ENCODE measurements at places on chromosomes 5 and 9. TPM values are rescaled to one million over a fixed set of nuclear protein-coding genes. Genes with fewer than 3 reads are reported as not detected.

DNA sequence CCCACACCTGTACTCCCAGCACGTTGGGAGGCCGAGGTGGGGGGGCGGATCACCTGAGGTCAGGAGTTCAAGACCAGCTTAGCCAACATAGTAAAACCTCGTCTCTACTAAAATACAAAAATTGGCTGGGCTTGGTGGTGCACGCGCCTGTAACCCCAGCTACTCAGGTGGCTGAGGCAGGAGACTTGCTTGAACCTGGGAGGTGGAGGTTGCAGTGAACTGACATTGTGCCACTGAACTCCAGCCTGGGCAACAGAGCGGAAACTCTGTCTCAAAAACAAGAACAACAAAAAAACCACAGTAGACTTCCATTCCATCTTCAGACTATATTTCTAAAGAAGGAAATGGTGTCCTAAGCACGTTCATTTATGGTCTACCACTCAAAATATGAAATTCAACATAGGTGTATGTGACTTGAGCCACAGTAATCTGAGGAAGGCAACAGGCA, 14.2 kb upstream of the SERINC5 start:
- DNase-seq = no peak

- DNase-seq = no peak
Measured at GRCh38 chr9:131475956-131476776, 26.6 kb upstream of the POMT1 start.

DNA sequence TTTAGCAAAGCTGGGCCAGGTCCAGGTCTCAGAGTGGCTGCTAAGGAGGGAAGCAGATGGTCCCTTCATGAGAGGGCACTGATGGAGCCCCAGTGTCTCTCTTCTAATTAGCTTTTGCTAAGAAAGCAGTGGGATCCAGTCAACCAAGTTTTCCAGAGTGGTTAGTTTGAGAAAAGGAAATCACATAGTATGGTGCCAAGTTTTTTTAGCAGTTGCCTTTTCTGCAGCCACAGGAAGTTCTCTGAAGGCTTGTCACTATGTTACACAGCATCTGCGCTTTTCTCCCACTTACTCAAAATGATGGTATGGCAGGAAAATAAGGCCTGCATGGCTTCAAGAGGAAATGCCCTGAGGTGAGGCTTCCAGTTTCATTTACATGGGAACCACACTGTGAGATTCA, 331.5 kb upstream of the ZNF462 start:
- no peak for DNase-seq

- DNase-seq = no peak
Measured at GRCh38 chr5:94693043-94693822, 74.8 kb downstream of the SLF1 start.

- peak; percentile 7 for DNase-seq
Measured at GRCh38 chr5:131810510-131811249, 13.9 kb upstream of the FNIP1 start.

DNA sequence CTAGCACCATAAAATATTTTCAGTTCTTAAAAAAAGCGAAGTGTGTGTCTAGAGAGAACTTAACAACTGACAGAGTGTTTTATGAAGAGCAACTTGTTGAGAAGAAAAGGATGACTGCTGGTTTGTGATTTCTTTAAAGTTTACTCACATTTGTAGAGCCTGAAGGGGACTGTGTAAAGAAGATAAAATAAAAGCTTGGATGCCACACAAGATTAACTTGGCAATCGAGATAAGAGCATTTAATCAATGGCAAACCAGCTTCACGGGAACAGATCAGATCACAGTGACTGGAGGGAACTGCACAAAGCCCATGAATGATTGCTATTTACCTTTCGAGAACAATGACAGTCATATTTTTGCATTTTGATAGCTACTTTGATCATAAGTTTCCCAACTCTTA, 2013.1 kb upstream of the CDH9 start:
- DNase-seq = no peak

- peak; percentile 55 for DNase-seq
Measured at GRCh38 chr5:168282120-168282519, 9.3 kb upstream of the WWC1 start.

DNA sequence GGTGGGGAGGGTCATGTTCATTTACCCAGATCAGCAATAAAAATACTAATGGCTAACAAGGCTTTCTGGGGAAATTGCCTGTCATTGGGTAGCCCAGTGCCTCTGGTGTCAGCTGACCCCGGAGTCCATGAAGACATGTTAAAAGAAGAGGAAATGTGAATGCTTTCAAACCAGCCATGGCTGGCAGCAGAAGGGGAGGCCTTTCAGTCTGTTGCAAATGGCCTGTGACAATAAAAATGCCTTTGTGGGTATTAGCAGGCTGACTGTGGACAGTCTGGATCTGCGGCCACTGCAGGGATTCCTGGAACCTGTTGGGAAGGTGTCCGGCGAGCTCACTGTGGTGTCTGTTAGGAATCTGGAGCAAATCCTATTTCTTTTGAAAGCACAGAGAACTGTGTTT, 7.5 kb downstream of the ABL1 start:
- DNase-seq = no peak

DNA sequence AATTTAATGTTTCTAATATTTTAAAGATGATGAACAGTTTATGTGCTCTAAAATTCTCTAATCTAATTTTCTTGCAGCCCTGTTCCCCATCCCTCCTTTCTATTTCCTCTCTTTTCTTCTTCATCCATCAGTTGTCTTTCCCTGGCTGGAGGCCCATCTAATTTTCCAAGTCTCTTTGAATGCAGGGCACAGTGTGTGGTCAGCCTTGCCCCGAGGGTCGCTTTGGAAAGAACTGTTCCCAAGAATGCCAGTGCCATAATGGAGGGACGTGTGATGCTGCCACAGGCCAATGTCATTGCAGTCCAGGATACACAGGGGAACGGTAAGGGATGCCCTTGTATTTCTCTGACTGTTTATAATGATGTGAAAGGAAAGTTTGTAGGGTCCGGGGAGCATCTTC, 111.8 kb downstream of the MEGF10 start:
- no peak for DNase-seq

DNA sequence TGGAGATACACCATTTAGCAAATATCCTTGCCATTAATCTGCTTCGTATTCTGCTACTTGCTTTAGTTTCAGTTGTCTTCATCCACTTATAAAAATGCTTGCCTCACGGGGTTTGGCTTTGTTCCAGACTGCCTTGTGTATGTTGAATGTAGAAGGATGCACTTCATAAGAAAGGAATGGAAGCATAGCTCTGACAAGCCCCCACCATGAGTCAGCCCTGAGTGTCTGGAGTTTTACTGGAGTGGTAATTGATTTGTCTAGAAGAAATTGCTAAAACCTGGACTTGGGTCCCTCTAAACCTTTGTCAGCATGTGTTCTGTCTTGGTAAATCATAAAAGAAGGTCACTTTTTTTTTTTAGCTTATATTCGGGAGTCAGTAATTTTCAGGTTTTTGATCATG, 4.6 kb downstream of the TEX48 start:
- peak; percentile 83 for DNase-seq

Gene GRXCR2
- total RNA-seq = not detected

Gene ADAMTSL1
- 5.3 TPM for total RNA-seq

Gene CXXC5
- 56.0 TPM for total RNA-seq
